ENCODE measurements at places on chromosomes 2 and 18.
A peak's percentile ranks its signal among the peaks of the same experiment; 100 is the strongest.

DNA sequence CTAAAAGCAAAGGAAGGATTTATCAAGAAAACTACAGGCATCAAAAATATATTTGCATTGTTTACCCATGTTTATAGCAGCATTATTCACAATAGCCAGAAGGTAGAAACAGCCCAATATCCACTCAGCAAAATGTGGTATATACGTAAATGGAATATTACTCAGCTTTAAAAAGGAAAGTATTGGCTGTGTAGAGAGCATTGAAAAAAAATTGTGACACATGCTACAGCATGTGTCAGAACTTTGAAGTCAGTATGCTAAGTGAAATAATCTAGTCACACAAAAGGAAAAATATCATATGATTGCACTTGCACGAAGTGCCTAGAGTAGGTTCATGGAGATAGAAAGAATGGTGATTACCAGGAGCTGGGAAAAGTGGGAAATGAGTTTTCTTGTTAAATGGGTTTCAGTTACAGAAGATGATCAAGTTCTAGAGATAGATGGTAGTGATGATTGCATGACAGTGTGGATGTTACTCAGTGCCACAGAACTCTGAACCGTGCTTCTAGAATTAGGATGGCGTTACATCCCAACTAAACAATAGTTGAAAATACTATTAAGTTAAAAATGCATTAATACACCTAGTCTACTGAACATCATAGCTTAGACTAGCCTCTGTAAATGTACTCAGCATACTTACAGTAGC lies 20.1 kb downstream of the ANKRD12 start:
- no peak overlapping the region for H3K4me3 ChIP-seq
- no peak overlapping the region for H3K27ac ChIP-seq
- H3K27me3 ChIP-seq: no peaks in the 10 kb centered on the region
- no peaks in the 10 kb centered on the region for H3K36me3 ChIP-seq

DNA sequence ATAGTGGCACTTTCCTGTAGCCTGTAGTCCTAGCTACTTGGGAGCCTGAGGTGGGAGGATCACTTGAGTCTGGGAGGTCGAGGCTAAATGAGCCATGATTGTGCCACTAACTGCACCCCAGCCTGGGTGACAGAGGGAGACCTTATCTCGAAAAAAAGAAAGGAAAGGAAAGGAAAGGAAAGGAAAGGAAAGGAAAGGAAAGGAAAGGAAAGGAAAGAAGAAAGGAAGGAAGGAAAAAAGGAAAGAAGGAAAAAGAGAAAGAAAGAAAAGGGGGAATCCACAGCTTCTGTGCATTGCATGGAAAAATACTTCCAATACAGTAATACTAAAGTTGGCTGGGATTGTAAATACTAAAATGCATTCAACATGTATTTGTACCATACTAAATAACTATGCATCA lies 12.8 kb upstream of the PIK3C3 start:
- no peak for DNase-seq
- peaks cover 6% of the 10 kb centered on the region for H3K4me1 ChIP-seq
- H3K36me3 ChIP-seq: no peaks in the 10 kb centered on the region

- no peaks in the 10 kb centered on the region for H3K36me3 ChIP-seq
- no peak for DNase-seq
- peaks cover 22% of the 10 kb centered on the region for H3K4me1 ChIP-seq
- H3K27ac ChIP-seq: no peak overlapping the region
- no peaks in the 10 kb centered on the region for H3K27me3 ChIP-seq
- no peak overlapping the region for H3K4me3 ChIP-seq
Observed at GRCh38 chr2:144241801-144242200, 278.1 kb downstream of the ZEB2 start.

DNA sequence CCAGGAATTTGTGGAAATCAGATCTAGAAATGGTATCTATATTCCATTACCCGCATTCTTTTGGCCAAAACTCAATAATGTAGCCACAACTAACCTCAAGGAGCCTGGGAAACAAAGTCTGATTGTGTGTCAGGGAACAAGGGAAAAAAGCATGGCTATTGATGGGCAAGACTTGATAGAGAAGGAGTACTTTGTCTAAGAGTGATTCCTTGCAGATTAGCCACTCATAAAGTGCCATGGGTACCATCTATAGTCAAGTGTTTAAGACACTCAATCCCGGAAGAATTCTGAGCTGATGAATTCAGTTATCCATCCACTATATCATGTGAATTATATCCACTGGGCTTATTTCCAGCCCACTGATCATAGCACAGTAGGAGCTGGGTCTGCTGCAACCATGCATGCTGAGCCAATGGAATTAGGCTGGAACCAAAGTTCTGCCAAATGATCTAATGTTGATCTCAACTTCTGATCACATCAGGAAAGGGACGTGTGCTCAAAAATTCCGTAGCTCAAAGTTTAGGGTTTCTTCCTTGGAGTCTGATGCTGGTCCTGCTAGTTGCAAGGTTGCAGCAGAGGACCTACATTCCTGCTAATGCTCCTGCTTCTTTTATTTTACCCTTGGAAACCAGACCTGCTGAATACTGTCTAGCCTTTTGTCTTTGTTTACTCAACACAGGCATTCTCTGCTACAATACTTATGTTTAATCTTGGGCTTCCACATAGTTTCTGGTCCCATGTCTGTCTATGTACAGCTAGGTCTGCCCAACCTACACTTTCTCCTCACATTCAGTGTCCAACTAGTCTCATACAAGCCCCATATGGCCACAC lies 629.7 kb downstream of the IRS1 start:
- no peak overlapping the region for H3K27ac ChIP-seq
- H3K27me3 ChIP-seq: no peaks in the 10 kb centered on the region
- no peak for DNase-seq
- no peak overlapping the region for H3K4me3 ChIP-seq
- no peaks in the 10 kb centered on the region for H3K36me3 ChIP-seq

GRCh38 chr2:127219171-127220070 lies 678 bp downstream of the CYP27C1 start:
- no peaks in the 10 kb centered on the region for H3K36me3 ChIP-seq
- H3K4me1 ChIP-seq: peaks cover 13% of the 10 kb centered on the region
- peaks cover 53% of the 10 kb centered on the region for H3K27me3 ChIP-seq
- DNase-seq: no peak

DNA sequence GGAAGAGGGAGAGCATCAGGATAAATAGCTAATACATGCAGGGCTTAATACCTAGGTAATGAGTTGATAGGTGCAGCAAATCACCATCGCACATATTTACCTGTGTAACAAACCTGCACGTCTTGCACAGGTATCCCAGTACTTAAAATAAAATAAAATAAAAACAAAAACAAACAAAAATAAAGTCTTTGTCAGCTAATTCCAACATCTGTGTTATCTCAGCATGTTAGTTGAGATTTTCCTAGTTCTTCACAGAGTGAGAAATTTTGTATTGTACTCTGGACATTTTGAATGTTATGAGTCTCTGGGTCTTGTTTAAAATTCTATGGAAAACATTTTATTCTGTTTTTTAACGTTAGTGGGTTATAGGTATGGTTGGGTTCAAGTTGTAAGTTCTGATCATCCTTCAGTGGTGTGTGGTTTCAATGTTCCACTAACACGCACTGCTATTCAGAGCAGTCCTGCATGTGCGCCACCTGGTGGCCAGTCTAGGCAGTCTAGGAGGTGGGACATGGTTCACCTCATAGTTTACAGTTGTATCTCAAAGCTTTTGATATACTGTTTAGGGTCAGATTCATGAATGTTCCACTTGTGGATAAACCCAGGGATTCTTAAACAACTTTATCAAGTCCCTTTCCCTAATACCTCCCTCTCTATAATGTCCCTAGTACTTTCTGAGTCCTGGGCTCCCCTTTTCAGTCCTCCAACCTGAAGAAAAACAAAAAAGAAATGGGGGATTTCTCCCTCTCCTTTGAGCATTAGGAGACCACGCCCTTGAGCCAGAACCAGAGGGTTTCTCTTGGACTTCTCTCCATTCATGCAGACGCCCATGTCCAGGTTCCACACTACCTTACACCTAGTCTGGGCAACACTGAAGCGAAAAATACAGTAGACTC lies 213.4 kb upstream of the GATA6 start:
- no peaks in the 10 kb centered on the region for H3K36me3 ChIP-seq
- H3K4me1 ChIP-seq: no peaks in the 10 kb centered on the region
- peak; percentile 36 for DNase-seq
- no peaks in the 10 kb centered on the region for H3K27me3 ChIP-seq
- no peak overlapping the region for H3K4me3 ChIP-seq

- H3K36me3 ChIP-seq: no peaks in the 10 kb centered on the region
- no peak overlapping the region for H3K27ac ChIP-seq
- no peak overlapping the region for H3K4me3 ChIP-seq
- H3K27me3 ChIP-seq: no peaks in the 10 kb centered on the region
- DNase-seq: no peak
- H3K4me1 ChIP-seq: peaks cover 28% of the 10 kb centered on the region
Observed at GRCh38 chr2:227456772-227457171, 15.2 kb upstream of the AGFG1 start.

GRCh38 chr2:182372661-182373060 lies 54.2 kb downstream of the PDE1A start:
- H3K4me3 ChIP-seq: no peak overlapping the region
- no peak overlapping the region for H3K27ac ChIP-seq
- H3K4me1 ChIP-seq: no peaks in the 10 kb centered on the region

GRCh38 chr2:218964041-218964771 lies 4.7 kb downstream of the CDK5R2 start:
- H3K4me1 ChIP-seq: peaks cover 8% of the 10 kb centered on the region
- no peak overlapping the region for H3K4me3 ChIP-seq
- no peaks in the 10 kb centered on the region for H3K36me3 ChIP-seq
- no peak for DNase-seq
- no peak overlapping the region for H3K27ac ChIP-seq

DNA sequence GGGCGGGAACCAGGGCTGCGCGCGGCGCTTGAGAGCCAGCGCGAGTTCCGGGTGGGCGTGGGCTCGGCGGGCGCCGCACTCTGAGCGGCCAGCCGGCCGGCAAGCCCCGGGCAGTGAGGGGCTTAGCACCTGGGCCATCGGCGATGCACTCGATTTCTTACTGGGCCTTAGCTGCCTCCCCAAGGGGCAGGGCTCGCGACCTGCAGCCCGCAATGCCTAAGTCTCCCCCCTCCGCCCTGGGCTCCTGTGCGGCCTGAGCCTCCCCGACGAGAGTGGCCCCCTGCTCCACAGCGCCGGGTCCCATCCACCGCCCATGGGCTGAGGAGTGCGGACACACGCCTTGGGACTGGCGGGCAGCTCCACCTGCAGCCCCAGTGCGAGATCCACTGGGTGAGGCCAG lies 36.5 kb upstream of the MAP2 start:
- no peak overlapping the region for H3K4me3 ChIP-seq
- peaks cover 10% of the 10 kb centered on the region for H3K4me1 ChIP-seq
- DNase-seq: no peak
- no peak overlapping the region for H3K27ac ChIP-seq
- peaks cover 6% of the 10 kb centered on the region for H3K27me3 ChIP-seq

GRCh38 chr18:23890589-23890988 lies 124.0 kb upstream of the TTC39C start:
- H3K27me3 ChIP-seq: no peaks in the 10 kb centered on the region
- no peaks in the 10 kb centered on the region for H3K4me1 ChIP-seq
- no peak overlapping the region for H3K27ac ChIP-seq
- no peaks in the 10 kb centered on the region for H3K36me3 ChIP-seq

GRCh38 chr2:201234663-201235135 lies 25.6 kb upstream of the CASP8 start:
- peak overlapping the region; percentile 92 for H3K4me3 ChIP-seq
- H3K27me3 ChIP-seq: no peaks in the 10 kb centered on the region
- no peak overlapping the region for H3K27ac ChIP-seq
- H3K4me1 ChIP-seq: peaks cover 77% of the 10 kb centered on the region
- no peak for DNase-seq
- no peaks in the 10 kb centered on the region for H3K36me3 ChIP-seq

DNA sequence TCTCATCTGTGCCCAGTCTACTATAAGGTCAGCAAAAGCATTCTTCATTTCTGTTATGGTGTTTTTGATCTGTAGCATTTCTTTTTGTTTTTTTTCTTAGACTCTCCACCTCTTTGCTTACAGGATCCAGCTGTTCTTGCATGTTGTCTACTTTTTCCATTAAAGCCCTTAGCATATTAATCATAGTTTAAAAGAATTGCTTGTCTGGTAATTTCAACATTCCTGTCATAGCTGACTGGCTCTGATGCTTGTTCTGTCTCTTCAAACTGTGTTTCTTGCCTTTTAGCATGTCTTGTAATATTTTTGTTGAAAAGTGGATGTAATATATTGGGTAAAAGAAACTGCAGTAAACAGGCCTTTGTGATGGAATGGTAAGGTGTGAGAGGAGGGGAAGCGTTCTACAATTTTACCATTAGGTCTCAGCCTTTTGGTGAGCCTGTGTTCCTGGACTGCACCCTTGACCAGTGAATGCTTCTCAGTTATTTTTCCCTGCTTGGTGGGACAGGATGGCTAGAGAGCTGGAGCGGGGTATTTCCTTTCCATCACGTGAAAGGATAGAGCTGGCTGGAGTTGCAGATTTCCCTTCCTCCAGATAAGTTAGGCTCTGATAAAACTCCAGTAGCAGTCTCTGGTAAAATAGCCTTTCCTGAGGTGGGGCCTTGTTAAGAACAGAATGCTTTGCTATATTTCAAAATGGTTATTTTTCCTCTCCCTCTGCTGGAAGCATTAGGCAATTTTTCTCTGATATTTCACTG lies 65.4 kb downstream of the PLA2R1 start:
- no peaks in the 10 kb centered on the region for H3K27me3 ChIP-seq
- no peak for DNase-seq
- H3K27ac ChIP-seq: no peak overlapping the region

DNA sequence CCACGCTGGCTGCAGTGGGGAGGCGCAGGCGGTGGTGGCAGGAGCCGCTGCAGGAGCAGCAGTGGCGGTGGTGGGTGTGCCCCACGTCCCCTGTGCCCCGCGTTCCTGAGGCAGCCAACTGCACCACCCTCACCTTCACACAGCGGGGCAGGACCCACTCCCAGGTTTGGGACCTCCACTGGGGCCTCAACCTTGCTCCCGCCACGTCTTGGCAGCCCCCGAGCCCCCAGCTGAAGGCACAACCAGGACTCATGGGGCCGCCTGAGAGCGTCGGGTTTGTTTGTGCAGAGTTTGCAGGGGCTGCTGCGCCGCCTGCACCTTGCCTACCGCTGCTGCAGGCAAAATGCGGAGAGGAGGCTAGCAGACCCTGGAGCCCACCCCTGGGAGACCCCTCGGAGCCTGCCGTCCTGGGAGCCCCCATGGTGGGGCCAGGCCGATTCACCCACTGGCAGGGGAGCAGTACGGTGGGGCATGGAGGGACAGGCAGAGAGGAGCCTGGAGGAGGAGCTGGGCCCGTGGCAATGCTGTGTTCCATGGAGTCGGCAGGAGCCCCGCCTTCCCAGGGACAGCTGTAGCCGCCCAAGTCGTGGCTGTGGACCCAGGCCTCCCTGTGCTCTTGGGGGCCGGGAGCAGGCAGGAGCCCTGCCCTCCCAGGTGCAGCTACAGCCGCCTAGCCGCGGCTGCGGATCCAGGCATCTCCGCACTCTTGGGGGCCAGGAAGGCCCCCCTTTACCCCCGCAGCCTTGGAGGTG lies 14.7 kb upstream of the EML6 start:
- no peak overlapping the region for H3K27ac ChIP-seq
- H3K4me1 ChIP-seq: peaks cover 15% of the 10 kb centered on the region
- DNase-seq: no peak
- H3K36me3 ChIP-seq: no peaks in the 10 kb centered on the region
- peaks cover 11% of the 10 kb centered on the region for H3K27me3 ChIP-seq

All from CD14-positive monocyte (primary cell).